Kasumi-1 (cell line): ENCODE measurements at places on chromosomes 1 and 21.

DNA sequence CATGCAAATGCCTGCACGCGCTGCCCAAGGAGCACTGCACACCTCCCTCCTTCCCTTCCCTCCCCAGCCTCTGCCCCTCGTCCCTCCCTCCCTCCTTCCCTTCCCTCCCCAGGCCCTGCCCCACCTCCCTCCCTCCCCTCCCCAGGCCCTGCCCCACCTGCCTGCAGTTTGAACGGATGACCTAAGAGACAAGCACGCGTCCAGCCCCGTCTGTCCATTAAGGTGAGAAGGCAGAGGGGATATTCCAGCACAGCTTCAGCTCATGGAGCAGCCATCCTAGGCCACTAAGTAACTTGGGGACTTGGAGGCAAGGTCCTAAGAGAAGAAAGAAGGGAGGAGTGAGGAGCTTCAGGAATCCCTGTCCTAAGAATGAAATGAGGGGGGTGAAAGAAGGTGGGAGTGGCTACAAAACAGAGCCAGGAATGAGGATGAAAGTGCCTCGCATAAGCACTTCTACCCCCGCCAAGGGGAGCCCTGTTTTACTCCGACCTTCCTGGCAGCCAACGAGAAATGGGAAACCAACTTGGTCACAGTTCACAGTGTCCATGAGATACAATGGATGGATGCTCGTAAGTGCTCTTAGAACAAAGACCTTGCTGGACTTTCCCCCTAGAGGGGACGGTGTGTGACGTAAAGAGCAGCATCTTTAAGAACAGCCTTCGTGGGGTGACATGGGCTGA is 21.3 kb upstream of the EFHD2 start:
- no peak for DNase-seq

DNA sequence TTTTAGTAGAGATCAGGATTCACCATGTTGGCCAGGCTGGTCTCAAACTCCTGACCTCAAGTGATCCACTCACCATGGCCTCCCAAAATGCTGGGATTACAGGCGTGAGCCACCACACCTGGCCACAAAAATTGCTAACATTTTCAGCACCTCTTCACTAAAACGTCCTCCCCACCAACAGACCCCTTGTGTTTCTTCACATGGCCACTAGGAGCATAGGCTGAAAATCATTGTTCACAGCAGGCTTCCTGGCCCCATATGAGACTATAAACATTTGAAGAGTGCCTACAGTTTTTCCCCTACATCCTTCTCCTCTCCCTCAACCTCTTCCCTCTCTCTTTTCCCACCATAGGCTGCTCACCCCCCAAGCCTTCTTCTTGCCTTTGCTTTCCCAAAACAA is 28.0 kb upstream of the SFPQ start:
- DNase-seq = peak; percentile 84

DNA sequence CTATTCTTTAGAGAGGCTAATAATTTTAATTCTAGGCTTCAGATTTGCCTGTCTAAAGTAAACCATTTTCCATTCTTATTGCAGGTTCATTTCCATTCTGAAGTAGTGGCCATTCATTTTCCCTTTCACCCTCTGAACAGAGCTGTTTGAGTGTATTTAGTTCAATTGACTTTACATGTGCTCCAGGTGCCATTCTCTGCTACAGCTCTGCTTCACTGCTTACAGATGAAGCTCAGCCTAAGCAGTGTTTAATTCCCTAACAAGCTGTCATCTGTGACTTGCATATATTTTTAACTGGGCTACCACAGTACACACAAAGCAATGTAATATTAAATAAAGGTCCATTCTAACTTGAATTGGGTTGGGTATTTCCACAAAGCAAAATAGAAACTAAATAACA is 1031.6 kb downstream of the KCNT2 start:
- no peak for DNase-seq

DNA sequence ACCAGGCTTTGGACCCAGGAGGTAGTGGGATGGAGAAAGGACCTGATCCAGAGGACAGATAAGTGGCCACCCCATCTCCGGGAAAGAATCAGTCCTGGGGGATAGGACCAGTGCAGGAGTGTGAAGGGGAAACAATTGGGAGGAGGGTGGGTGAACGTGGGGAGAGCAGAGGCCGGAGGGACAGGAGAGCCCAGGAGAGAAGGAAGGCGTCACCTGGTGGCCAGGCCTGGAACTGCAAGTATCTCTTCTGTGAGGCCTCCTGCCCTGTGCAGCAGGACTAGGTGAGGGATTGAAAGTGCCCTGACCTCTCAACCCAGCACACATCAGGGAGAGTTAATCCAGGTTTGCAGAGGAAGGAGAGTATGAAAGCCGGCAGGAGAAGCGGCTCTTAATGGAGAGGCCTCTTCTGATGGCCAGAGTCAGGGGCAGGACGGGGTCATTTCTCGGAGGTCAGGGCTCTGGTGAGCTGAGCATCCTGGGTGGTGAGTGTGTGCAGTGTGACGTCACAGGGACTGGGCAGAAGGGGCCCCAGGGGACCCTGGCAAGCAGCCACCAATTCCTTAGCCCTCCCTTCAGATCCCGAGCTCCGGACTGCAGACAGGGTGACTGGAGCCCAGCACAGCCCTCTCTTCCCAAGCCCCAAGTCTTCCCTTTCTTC is 9.2 kb upstream of the LAD1 start:
- peak; percentile 56 for DNase-seq

DNA sequence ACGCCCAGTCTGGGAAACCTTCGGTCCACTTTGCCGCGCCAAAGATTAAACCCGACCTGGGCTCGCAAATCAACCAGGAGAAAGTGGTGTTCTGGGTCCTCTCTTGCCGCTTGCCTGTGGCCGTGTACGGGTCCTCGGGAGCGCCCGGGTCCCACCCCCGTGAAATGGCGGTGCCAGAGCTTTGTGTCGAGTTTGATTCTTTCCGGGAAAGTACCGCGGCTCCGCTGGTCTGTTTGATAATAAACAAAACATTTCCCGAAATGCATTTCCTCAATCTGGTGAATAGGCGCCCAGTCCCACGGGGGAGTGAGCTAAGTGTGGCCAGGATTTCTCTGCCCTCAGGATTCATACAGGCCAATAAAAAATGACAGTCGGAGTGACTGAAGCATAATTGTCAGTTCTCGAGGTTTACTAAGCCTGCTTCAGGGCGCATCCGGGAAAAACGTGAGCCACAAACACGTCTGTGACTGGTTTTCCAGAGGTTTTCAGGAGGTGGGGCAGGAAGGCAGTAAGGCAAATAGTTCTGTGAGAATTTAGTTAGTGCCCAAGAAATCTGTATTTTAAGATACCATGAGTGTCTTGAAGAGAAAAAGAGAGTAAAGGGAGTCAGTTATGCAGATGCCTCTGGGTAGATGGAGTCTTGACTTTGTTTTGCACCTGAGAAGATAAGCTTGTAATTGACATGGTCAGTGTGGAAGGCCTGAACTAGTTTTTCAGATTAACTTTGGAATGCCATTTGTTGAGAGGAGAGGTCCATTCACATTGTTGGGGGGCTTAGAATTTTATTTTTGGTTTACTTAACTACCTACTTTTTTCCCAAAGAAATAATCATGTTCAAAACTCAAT is 675 bp downstream of the IFNAR1 start:
- DNase-seq = peak; percentile 28

DNA sequence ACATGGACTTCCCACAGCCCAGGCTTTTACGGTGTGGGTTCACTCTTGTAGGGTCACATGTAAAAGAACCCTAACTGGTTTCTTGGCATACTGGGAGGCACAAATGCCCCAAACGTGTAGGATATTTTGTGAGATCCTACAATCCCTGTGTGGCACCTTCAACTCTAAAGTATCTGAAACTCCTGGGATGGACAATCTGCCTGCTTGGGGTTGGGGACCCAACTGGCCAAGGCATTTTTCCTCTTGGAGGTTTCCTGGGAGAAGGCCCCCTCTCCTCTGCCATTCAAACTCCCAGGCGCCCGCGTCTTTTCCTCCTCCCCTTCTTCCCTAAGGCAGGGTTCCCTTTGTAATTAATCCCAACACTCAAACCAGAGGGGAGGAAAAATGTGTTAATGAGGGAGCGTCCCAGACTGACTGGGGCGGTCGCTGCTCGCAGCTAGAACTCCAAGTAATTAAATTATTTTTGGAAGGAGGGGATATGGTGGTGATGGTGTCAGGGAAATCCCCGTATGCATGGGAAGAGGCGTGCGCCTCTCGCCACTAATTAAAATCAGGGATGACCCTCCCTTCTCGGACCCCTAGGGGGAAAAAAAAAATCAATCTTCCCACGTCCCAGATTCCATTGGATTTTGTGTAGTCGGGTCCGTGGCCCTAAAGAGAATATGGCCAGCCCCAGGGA is 681 bp upstream of the VANGL2 start:
- DNase-seq = no peak

DNA sequence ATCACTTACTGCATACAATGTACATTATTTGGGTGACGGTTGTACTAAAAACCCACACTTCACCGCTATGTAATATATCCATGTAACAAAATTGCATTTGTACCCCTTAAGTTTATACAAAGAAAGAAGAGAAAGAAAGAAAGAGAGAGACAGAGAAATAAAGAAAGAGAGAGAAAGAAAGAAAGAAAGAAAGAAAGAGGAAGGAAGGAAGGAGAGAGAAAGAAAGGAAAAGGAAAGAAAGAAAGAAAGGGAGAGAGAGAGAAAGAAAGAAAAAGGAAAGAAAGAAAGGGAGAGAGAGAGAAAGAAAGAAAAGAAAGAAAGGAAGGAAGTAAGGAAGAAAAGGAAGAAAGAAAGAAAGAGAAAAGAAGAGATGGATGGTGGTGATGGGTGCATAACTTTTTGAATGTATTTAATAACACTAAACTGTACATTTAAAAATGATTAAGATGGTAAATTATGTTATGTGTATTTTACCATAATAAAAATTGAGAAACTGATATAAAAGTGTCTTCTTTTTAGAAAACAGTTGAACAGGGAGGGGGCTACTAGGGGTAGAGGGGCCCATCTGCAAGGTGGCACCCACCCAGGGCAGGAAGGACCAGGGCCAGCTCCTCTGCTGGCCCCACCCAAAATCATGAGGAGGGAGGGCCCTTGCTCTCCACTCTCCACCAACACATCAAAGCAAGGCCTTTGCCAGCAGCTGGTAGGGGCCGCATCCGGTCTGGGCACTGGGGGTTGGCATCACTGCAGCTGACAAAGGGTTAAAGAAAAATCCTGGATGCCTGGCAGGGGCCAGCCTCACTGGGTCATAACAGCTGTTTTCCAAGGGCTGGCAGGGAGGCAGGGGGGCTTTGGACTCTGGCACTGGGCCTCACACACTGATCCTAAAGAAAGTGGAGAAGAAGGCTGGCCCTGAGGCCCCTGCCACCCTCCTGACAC is 153.9 kb upstream of the EDN2 start:
- DNase-seq = no peak

GRCh38 chr1:206508130-206508889 is 979 bp downstream of the RASSF5 start:
- no peak for DNase-seq

DNA sequence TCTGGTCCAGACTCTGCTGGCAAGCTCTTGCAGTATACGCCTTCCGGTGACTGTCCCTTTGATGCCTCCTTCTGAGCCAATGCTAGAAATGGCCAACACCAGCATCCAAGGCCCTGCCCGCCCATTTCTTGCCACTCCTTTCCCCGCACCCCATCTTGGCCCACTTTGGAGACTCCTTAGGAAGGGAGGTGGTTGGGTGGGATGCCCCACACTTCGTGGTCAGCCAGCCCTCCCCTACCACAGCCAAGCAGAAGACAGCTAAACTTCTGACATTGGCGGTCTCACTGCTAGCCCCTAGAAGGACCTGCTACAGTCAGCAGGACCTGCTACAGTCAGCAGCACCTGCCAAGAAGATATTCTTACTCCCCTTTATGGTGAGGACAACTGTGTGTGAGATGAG is 73.5 kb upstream of the CLDN14 start:
- no peak for DNase-seq

DNA sequence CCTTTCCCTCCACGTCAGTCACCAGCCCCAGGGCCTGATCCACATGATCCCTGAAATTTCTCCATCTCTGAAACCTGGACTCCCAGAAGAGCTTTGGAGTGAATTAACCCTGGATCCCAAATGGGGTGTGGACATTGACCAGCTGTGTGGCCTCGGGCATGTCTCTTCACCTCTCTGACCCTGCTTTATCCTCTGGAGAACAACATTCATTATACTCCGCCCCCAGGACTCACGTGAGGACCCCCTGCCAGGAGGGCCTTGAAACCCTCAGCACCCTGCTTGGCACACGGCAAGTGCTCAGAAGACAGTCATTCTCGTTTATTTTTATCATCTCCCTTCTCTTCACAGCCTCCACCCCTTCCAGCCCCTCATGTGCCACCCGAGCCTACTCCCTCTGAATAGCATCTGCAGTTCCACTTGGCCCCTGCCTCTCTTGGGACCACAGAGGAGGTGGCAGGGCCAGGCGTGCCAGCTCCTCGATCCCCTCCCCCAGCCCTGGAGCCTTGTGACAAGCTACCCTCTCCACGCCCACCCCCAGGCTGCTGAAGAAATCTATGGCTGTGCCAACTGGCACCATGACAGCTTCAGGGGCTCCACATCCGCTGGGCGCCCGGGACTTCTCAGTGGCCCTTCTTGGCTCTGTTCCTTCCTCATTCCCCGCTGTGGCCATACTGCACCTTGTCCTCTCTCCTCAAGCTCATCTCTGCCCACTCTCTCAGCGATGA is 18.0 kb downstream of the ADGRB2 start:
- DNase-seq = no peak

DNA sequence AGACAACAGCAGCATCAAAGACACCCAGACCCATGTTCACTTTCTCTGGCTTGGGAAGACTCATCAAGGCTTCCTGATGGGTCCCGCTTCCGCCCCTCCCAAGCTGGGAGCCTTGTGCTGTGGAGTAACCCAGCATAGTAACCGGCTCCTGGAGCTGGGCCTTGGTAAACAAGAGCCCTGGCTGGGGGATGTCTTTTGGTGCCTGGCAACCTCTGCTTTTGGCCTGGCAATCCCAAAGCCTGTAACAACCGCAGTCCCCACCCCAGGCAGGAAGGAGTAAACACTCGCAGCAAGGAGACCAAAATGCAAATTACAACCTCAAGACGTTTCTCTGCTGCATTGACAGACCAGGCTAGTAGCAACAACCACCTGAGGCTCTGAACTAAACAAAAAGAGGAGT is 16.9 kb upstream of the THRAP3 start:
- no peak for DNase-seq

DNA sequence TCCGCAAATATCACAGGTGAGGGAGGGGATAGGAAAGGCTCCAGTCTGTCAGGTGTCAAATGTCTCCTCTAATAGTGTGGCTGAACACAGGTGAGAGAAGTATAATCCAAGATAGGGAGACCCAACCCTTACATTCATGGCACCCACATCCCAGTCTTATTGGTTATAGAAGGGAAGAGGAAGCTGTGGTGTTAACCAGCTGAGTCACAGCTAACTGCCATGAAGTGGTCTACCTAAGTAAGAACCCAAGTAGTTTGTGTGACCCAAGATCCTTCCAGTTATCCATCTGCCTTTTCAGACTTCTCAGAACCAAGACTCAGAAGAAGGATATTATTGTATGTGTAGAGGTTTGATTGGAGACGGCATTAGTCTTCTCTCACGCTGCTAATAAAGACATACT is 37.1 kb downstream of the DDAH1 start:
- DNase-seq = peak; percentile 41

DNA sequence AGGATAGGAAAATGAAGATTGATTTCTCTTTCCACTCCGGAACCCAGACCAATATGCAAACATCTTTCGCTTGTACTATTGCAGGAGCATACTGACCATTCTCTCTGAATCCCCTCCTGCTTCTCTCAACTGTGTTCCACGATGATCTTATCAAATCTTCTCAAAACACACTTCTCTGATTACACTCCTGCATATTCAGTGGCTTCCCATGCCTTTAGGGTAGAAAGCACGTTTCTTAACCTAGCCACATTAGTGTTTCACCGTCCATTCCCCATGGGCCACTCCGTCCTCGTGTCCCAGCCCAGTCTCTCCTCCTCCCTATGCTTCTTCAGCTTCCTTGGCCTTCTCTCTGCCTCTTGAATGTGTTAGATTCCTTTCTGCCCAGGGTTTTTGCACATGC is 198.5 kb downstream of the ZP4 start:
- no peak for DNase-seq

- DNase-seq = no peak
Measured at GRCh38 chr1:5596651-5597050, 395.6 kb downstream of the NPHP4 start.
